Gastrocnemius medialis (tissue), 4 donors: ENCODE measurements at places on chromosomes 12 and 14.

DNA sequence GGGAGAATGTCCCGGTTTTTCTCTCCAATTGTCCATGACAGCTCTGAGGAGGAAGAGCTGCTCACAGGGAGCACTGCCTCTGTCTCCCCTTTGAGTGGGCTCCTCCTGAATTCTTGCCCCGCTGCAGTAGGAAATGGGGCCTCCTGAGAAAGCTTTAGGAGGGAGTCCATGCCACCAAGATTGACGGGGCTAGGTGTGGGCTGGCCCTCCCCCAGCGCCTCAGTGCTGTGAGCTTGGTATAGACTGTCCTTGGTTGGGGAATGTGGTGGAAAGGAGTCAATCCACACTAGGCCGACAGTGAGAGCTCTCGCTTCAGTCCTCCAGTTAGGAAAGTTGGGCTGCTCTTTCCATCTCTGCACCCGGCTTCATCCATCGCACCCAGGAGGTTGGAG is 23.4 kb upstream of the CTDSP2 start:
- no peak for DNase-seq

DNA sequence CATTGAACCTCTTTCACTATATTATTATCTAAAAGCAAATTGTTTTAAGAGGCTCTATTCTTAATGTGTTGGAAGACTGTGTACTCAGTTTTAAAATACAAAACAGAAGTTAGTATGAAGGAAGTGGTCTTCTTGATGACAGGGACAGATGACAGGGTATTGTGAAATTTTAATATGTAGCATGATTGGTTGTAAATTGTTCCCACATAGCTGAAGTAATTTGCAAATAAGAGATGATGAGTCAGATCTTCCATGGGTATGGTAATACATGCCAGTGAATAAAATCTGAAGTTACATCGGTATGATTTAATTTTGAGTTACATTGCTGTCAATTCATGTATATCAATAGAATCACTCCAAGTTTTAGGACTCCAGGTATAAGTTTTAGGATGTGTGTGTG is 454.8 kb downstream of the AEBP2 start:
- no peak for DNase-seq

DNA sequence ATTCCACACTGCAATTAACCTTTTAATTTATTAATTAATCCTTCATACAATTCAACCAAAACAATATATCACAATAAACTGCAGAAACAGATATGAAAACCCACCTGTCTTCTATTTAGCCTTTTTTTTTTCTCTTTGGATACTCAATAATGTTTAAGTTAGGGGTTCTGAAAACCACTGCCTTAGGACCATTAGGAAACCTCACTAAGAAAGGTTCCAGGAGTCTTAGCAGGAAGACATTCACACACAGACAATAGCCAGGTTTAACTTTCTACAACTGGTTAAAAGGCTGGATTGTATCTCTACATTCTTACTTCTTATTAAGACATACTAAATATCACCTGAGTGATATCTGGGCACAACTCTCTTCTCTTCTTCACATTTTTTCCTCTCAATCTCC is 3.3 kb downstream of the SEC23A start:
- DNase-seq: no peak

DNA sequence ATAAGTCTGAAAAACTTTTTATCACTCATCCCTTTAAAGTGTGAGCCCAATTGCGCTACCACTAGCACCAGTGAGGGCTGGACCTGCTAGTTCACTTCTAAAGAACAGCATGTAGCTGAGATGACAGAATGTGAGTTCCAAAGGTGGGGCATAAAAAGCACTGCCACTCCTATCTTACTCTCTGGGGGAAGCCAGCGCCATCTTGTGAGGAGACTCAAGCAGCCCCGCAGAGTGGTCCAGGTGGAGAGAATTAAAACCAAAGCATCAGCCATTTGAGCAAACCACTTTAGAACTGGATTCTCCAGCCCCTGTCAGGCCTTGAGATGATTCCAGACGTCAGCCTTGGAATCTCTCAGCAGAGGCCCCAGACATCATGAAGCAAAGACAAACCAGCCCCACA is 39.9 kb downstream of the TMEM132D start:
- DNase-seq: no peak

GRCh38 chr12:46187023-46187422 is 81.8 kb downstream of the SLC38A1 start:
- no peak for DNase-seq

GRCh38 chr14:50345846-50346422 is 33.8 kb downstream of the DMAC2L start:
- DNase-seq: no peak

DNA sequence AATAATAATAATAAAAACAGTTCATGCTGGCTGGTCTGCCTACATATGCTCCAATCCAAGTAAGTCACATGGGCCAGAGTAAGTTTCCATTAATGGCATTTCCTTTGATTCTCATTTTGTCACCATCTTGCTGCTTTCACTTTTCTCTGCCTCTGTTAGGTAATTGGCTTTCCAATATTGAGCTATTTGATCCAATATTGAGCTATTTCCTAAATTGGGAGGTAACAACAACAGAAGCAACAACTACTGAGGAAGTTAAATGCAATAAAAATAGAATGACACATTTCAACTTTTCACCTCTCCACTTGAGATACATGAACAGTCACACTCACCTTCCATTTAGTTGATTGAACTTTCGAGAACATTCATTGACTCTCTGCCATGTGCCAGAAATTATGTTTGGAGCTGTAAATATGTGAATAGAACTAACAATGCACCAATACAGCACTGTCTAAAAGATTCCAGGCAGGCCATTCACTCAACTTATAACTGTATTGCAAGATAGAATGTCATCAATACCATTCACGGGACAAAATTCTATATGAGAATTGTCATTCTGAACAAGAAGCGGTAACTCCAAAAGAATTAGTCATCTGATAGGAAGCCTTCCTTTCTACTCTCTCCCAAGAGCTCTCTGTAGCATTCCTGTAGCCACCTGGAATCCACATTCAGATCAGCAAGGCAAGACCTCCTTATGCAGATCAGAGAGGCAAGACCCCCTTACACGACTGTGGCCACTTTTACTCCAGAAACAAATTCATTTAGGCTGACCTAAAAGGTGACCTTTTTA is 136.4 kb downstream of the PHLDA1 start:
- no peak for DNase-seq

GRCh38 chr12:54560374-54560858 is 11.0 kb downstream of the PDE1B start:
- peak; percentile 84 for DNase-seq

GRCh38 chr12:12349711-12350665 is at the start of gene MANSC1:
TSS of gene MANSC1 (minus strand) at chr12:12350242. CDS start at chr12:12343314, 6,928 bp downstream.
- DNase-seq: no peak

DNA sequence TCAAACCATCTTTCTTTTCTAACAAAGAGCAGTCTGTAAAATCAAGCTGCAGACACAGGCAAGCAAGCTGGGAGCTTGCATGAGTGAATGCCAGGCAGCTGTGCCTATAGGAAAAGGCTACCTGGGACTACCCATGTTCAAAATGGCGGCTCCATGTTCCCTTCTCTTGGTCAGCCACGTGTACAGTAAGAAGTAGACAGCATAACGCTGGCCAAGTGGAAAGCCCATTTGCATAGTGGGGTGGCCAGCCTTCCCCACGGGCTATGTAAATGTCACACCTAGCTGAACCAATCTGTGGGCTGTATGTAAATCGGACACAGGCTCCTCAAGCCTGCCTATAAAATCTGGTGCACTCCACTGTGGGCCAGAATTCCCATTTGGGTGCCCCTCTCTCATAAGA is 117.1 kb downstream of the SYT10 start:
- no peak for DNase-seq

GRCh38 chr12:122944605-122945592 is 21.4 kb downstream of the ABCB9 start:
- DNase-seq: no peak

GRCh38 chr14:68609012-68609411 is 183.9 kb downstream of the ZFP36L1 start:
- no peak for DNase-seq

DNA sequence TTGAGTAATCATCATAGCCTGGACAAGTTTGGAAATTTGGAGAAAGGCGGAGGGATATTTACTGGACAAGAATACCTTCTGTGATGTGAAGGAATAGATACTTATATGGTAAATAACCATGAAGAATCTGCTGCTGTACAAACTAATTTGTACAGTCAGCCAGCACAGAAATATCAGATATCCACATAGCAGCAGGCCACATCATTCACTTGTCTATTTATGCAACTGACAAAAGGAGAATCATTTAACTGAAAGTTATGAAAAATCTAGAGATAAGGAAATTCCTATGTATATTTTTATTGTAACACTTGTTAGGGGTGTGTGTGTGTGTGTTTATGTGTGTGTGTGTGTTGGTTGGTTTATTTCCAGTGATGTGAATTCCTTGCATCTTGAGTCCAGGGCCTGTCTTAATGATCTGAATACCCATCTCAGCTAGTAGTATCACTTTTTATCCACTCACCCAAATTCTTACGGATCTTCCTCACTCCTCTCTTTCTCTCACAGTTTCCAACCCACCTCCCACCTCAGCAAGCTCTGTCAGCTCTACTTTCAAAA is 10.5 kb upstream of the LRIG3 start:
- no peak for DNase-seq

DNA sequence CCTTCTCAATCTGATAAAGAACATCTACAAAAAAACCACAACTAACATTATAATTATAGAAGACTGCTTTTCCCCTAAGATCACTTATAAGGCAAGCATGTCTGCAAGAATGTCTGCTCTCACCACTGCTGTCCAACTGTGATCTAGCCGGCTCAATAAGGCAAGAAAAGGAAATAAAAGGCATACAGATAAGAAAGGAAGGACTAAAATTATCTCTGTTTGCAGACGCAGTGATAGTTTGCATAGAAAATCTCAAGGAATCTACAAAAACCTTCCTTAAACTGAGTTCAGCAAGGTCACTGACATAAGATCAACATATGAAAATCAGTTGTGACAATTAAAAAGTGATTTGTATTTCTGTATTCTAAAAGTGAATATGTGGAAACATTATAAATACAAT is 138.0 kb upstream of the EGLN3 start:
- DNase-seq: no peak

DNA sequence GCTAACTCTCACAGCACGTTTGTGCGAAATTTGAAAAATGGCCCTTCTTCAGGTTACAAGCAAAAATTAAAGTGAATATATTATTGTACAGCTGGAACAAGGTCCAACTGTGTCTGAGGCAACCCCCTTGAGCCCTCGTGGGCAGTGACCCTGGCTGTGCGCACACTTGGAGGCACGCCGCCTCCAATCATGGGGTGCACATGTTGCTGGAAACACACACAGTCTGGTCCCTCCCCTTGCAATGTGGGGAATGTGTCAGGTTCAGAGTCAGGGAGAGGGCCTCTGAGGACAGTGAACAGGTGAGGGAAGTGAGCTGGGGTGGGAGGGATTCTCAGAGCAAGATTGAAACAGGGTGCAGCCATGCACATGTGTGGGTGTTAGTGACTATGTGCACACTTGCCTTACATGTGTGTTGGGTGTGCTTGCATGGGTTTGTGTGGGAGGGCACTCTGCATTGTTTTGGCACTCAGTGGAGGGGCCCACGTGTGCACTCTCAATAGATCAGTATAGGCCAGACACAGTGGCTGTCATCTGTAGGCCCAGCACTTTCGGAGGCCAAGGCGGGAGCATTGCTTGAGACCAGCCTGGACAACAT is 9.6 kb downstream of the TSPAN9 start:
- DNase-seq: no peak

GRCh38 chr12:66014818-66015217 is 115.7 kb downstream of the LLPH start:
- DNase-seq: no peak

DNA sequence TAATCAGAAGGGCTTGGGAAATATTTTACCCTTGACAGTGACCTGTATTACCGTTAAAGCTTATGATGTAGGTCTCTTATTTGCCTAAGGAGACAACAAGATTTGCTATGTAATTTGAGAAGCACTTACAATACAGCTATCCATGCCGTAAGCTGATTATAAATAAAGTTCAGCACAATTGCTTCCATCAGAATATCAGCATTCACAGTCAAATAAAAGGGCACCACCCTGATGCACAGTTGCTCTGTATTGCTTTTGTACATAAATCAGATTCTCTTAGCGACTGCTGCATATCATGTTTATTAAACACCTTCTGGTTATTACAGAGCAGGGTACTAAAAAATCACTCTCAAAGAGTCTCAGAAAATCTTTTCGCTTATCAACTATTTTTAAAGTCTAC is 67.3 kb upstream of the VRK1 start:
- DNase-seq: no peak

DNA sequence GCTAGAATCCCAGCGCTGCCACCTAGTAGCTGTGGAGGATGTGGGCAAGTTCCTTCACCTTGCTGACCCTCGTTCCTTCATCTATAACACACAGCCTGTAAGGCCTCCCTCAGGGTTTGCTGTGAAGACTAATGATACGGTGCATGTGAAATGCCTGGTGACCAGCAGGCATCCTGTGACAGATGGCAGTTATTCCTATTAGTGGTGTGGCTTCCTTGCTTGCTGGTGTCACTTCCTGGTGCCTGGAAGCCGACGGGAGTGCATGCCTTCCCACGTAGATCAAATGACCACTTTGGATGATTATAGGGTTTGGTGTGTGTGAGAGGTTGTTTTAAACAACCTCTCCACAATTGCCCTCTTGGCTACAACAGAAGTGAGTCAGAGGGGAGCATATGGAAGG is 894.9 kb downstream of the VRK1 start:
- DNase-seq: no peak

DNA sequence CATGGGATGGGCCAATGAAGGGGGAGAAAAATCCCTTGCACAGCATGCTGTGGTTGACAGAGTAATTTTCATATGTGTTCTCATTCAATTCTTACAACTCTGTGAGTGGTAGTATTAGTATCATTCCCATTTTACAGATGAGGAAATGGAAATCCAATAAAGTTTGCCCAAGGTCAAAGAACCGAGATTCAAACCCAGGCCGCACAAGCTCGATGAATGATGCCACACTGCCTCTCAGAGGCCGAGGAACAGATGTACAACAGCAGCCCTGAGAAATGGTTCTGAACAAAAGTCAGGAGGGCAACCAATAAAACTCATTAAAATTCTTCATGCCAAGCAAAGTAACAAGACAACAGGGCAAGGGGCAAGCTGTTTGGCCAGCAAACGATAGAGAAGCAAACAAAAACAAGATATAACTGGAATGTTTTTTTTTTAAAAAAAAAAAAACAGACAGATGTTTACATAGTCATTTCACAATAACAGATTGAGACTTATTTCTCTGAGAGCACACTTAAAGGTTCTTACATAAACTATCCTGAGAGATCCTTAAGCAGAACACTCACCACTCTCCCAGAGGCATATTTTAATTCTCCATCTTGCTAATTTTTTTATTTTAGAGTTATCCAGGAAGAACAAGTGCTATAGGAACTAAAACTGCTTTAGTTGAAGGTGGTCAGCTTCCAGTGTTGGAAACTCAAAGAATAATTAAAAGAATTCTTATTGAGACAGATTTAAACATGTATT is 85.8 kb downstream of the EXOC5 start:
- DNase-seq: no peak

GRCh38 chr12:85507456-85507855 is 227.4 kb downstream of the ALX1 start:
- DNase-seq: no peak

- no peak for DNase-seq
Observed at GRCh38 chr12:87025976-87026375, 769.8 kb upstream of the MGAT4C start.

- no peak for DNase-seq
Observed at GRCh38 chr14:61213920-61214319, 67.2 kb downstream of the TMEM30B start.

GRCh38 chr12:48826209-48826855 is 8.0 kb downstream of the CACNB3 start:
- DNase-seq: no peak

- DNase-seq: no peak
Observed at GRCh38 chr12:54136844-54137580, 51.8 kb downstream of the SMUG1 start.
